ENCODE measurements at places on chromosomes 13 and 19.

GRCh38 chr13:94967183-94968039 is 255.1 kb upstream of the SOX21 start:
- DNase-seq = peak; percentile 58

GRCh38 chr13:91563799-91564198 is 165.4 kb downstream of the GPC5 start:
- no peak for DNase-seq

- DNase-seq = peak; percentile 56
Measured at GRCh38 chr13:33441015-33441414, 155.5 kb upstream of the STARD13 start.

- no peak for DNase-seq
Measured at GRCh38 chr13:102587916-102588315, 8.9 kb upstream of the TPP2 start.

DNA sequence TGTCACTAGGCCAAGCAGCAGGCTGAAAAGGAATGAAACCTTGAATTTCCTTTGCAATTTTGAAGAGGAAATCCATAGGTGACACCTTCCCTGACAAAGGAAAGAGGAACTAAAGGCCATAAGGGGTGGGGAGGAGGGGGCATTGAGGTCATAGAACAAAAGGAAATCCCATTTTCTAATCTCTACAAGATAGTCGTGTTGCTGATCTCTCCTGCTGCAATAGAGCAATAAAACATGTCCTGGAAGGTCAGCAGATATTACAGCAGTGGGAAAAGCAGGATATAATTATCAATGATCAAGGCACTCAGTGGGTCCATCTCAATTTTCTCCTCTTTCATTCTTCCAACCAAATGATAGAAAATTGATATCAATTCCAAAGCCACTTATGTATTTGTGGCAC is 20.3 kb upstream of the RAP2A start:
- no peak for DNase-seq

DNA sequence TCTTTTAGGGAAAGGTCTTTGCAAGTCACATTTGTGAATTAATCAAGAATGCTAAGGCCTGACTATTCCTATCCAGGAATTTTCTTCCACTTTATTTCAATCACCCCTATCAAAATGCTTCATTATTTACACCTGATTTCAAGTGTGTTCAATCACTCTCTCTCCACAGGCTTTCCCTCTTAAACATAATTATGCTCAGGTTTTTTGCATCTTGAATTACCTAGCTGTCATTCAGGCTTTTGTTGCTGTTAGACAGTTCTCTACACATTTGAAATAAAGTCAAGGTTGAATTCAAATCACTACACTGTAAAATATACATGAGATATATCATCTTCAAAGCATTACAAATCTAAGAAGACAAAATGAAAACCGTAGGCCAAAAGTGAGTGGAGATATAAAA is 941.3 kb upstream of the SLITRK1 start:
- no peak for DNase-seq

- no peak for DNase-seq
Measured at GRCh38 chr13:33045851-33046592, 29.8 kb downstream of the KL start.

- no peak for DNase-seq
Measured at GRCh38 chr13:109945206-109945960, 159.0 kb upstream of the IRS2 start.

GRCh38 chr13:43026262-43026661 is 2.9 kb downstream of the DNAJC15 start:
- no peak for DNase-seq

DNA sequence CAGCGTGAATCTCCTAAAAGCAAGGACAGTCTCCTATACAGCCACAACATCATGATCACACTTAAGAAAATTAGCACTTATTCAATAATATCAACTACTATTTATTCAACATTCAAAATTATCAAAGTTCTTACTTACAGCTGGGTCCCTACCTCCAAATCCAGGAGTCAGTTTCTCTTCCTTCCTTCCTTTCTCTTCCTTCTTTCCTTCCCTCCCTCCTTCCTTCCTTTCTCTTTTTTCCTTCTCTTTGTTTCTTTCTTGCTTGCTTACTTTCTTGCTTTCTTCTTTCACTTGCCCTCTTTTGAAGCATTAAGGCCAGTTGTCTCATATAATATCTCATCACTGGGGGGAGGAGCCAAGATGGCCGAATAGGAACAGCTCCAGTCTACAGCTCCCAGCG is 107.6 kb downstream of the DCT start:
- no peak for DNase-seq

DNA sequence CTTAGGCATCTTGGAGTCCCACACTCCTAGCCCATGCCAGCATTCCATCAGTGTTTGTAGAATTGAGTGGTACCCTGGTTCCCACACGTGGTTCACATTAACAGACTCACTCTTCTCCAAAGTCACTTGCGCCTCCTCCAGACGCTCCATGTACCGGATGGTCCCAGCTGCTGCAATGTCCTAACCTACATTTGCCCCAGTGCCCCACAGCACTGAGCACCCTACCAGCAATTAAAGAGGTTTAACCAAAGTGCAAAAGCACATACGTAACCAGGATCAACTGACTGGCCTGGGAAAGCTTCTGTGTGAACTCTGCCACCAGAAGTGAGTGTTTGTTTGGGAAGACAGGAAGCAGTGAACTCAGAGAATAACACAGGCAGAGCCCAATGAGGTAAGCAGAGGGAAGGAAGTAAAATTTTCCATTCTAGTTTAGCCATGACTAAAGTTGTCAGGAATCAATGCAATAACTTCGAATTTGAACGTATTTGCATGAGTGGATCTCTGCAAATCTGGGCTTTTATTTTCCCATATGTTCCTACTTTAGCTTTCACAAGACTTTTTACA is 7.3 kb upstream of the MEDAG start:
- DNase-seq = no peak

GRCh38 chr13:88701551-88701950 is 1030.4 kb downstream of the SLITRK5 start:
- DNase-seq = no peak

DNA sequence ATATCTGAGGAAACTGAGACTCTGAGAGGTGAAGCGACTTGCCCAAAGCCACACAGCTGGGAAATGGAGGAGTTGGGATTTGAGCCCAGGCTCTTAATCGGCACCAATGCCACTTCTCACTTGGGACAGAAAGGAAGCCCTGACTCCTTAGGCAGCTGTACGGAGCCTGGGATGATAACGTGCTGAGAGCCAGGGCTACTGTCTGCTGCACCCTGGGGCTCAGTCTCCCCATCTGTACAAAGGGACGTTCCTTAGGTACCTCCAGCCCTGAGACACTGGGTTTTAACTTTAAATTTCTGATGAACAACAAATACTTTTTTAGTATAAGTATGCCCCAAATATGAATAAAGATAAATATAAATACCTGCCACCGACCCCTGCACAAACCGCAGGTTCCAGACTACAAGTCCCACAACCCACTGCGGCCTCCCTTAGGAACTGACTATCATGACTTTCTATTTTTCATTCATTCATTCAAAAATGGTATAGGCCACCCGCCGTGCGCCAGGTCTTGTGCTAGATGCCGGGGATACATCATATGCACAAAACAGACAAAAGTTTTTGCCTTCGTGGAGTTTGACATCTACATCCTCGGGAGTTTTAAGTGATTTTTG is 776 bp upstream of the NCLN start:
- DNase-seq = peak; percentile 91
